ENCODE measurements at places on chromosomes 5 and 9. TPM values are rescaled to one million over a fixed set of nuclear protein-coding genes. Genes with fewer than 3 reads are reported as not detected.

The FAM153A gene
- 0.55 TPM for total RNA-seq

The RAB3C gene
- 25.2 TPM for total RNA-seq

The FOXI1 gene
- total RNA-seq = not detected

The ISL1 gene
- total RNA-seq = 9.7 TPM

The FCN2 gene
- not detected for total RNA-seq

The LSM11 gene
- 6.3 TPM for total RNA-seq

The RFESD gene
- 4.2 TPM for total RNA-seq

The F2RL1 gene
- 6.5 TPM for total RNA-seq

The ARAP3 gene
- total RNA-seq = 6.4 TPM

The ADAMTS13 gene
- total RNA-seq = 16.0 TPM

The AGXT2 gene
- not detected for total RNA-seq

The ANKRD34B gene
- 0.17 TPM for total RNA-seq

The C1QTNF2 gene
- total RNA-seq = 0.11 TPM

The GNA14 gene
- total RNA-seq = 0.14 TPM

The IFNB1 gene
- total RNA-seq = not detected

The JAKMIP2 gene
- total RNA-seq = 5.0 TPM

The CEMIP2 gene
- 65.1 TPM for total RNA-seq

The RNF183 gene
- 0.44 TPM for total RNA-seq

The SLC6A7 gene
- not detected for total RNA-seq

The ARHGAP26 gene
- total RNA-seq = 21.3 TPM

The ERCC8 gene
- 20.0 TPM for total RNA-seq

The FLT4 gene
- total RNA-seq = 2.0 TPM

The MARCOL gene
- total RNA-seq = not detected

The N4BP3 gene
- total RNA-seq = 2.4 TPM

The DNAI1 gene
- total RNA-seq = 1.2 TPM

The FBN2 gene
- 16.3 TPM for total RNA-seq

The ABLIM3 gene
- total RNA-seq = 0.27 TPM

The LECT2 gene
- total RNA-seq = not detected

The DMRT3 gene
- 0.53 TPM for total RNA-seq
